ENCODE measurements at places on chromosomes 5 and 9. TPM values are rescaled to one million over a fixed set of nuclear protein-coding genes. Genes with fewer than 3 reads are reported as not detected.

The C5orf52 gene
- polyA plus RNA-seq, result not detected

The WDR31 gene
- polyA plus RNA-seq, result 1.1 TPM

The LCN6 gene
- 0.32 TPM for polyA plus RNA-seq

The MELK gene
- polyA plus RNA-seq, result 1.8 TPM

The WDR38 gene
- polyA plus RNA-seq, result not detected

The SPINK4 gene
- not detected for polyA plus RNA-seq

The RGS3 gene
- polyA plus RNA-seq, result 65.0 TPM

The ITGA2 gene
- polyA plus RNA-seq, result 0.24 TPM

The ALDH7A1 gene
- 86.9 TPM for polyA plus RNA-seq

The POLR1E gene
- 4.9 TPM for polyA plus RNA-seq

The TEX48 gene
- polyA plus RNA-seq, result not detected

The PPP3R2 gene
- not detected for polyA plus RNA-seq

The RNF180 gene
- 4.2 TPM for polyA plus RNA-seq

The ICE1 gene
- polyA plus RNA-seq, result 4.1 TPM

The CCDC183 gene
- polyA plus RNA-seq, result 0.20 TPM

The NR5A1 gene
- polyA plus RNA-seq, result not detected

The PIP5KL1 gene
- polyA plus RNA-seq, result 0.06 TPM

The HSD17B3 gene
- 0.83 TPM for polyA plus RNA-seq

The NOXA1 gene
- polyA plus RNA-seq, result 2.4 TPM

The HRCT1 gene
- 0.44 TPM for polyA plus RNA-seq

The NKD2 gene
- 0.57 TPM for polyA plus RNA-seq

The HTR4 gene
- polyA plus RNA-seq, result 0.19 TPM

The DNAH5 gene
- 1.1 TPM for polyA plus RNA-seq

The ALDH1B1 gene
- polyA plus RNA-seq, result 48.2 TPM

The PCDHGC5 gene
- polyA plus RNA-seq, result 0.02 TPM

The CCDC171 gene
- 0.13 TPM for polyA plus RNA-seq

The CD274 gene
- polyA plus RNA-seq, result 1.0 TPM

The SH3RF2 gene
- 1.0 TPM for polyA plus RNA-seq

The DOK3 gene
- polyA plus RNA-seq, result 2.9 TPM

The SLC46A2 gene
- polyA plus RNA-seq, result 0.07 TPM

The TRAF1 gene
- polyA plus RNA-seq, result 1.0 TPM

The PTGES2 gene
- polyA plus RNA-seq, result 28.2 TPM

The CER1 gene
- polyA plus RNA-seq, result not detected

The HAVCR1 gene
- not detected for polyA plus RNA-seq

The SKP1 gene
- polyA plus RNA-seq, result 298 TPM

The FAM169A gene
- 0.83 TPM for polyA plus RNA-seq

The PKD2L2 gene
- polyA plus RNA-seq, result not detected

The INSL6 gene
- polyA plus RNA-seq, result 0.33 TPM

The TESK1 gene
- polyA plus RNA-seq, result 12.5 TPM

The PCDHGB2 gene
- not detected for polyA plus RNA-seq

The SPATA9 gene
- not detected for polyA plus RNA-seq

The CAMK4 gene
- 0.27 TPM for polyA plus RNA-seq

The PCDHA4 gene
- polyA plus RNA-seq, result 0.01 TPM

The CCDC107 gene
- 20.2 TPM for polyA plus RNA-seq

The SCGB3A1 gene
- polyA plus RNA-seq, result 1.5 TPM

The TRIP13 gene
- polyA plus RNA-seq, result 1.0 TPM

The TMEFF1 gene
- polyA plus RNA-seq, result not detected

The GPR150 gene
- polyA plus RNA-seq, result 0.07 TPM

The MUSK gene
- polyA plus RNA-seq, result not detected

Measured in liver (tissue), 10 donors.